ENCODE measurements at places on chromosomes 4 and X. TPM values are rescaled to one million over a fixed set of nuclear protein-coding genes. Genes with fewer than 3 reads are reported as not detected.

DNA sequence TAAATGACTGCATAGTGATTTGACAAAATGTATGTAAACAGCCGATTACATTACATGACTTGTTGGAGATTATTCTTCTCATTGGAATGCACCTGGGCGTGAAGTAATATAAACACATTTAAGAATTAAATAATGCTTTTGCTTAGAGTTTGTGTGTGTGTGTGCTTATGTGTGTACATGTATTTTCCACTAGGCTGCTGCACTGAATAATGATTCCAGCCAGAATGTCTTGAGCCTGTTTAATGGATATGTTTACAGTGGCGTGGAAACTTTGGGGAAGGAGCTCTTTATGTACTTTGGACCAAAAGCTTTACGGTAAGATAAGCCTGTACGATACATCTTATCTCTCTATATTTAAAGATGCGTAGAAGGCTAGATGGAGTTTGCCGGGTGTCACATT lies 12.6 kb downstream of the NEIL3 start:
- no peak overlapping the region for H3K4me3 ChIP-seq
- H3K36me3 ChIP-seq: no peaks in the 10 kb centered on the region
- no peaks in the 10 kb centered on the region for H3K4me1 ChIP-seq
- H3K27me3 ChIP-seq: no peaks in the 10 kb centered on the region

- H3K36me3 ChIP-seq: no peaks in the 10 kb centered on the region
- H3K27me3 ChIP-seq: peaks cover 95% of the 10 kb centered on the region
- H3K4me3 ChIP-seq: no peak overlapping the region
These were observed 68.2 kb upstream of the TMEM33 start for GRCh38 chr4:41866799-41867677.

DNA sequence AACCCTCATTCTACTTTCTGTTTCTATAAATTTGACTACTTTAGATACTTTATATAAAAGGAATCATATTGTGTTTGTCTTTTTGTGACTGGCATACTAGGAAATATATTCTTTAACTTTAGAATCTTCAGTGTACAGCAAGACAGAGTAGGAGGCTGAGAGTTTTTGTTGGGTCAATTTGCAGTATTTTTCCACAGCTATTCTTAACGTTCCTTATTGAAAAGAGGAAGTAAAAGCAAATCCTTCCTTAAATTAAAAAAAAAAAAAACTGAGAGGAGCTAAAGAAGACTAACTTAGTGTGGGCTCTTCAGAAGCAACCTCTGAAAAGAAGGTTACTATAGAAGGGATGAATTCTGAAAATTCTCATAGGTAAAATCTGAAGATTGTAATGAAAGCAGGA lies 1194.6 kb downstream of the ADGRL3 start:
- no peak overlapping the region for H3K4me3 ChIP-seq
- no peaks in the 10 kb centered on the region for H3K36me3 ChIP-seq
- no peaks in the 10 kb centered on the region for H3K27me3 ChIP-seq
- H3K4me1 ChIP-seq: no peaks in the 10 kb centered on the region
- DNase-seq: no peak
- no peak overlapping the region for H3K27ac ChIP-seq

DNA sequence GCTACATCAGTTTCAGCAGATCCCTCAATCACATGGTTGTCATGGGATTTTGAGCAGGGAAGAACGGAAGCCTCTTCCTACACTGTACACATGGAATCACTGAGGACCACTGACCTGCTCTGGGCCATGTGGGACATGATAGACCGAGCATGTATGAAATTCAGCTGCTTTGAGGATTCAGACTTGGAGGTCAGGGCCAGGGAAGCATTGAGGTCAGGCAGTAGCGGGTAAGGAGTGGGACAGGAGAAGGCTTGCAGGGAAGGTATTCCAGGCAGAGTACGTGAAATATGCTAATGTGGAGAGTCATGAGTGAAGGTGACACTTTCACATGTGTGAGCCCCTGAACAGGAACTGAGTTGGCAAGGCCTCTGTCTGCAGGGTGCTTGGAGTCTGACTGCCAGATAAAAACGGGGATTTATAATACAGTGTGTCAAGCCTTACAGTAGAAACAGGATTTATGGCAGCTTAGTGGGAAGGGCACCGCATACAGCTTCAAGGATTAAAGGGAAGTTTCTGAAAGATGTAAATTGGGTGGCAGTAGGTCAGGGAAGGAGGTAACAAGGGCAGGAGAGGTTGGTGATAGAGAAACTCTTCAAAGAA lies 111.7 kb downstream of the STK32B start:
- H3K27ac ChIP-seq: no peak overlapping the region
- no peaks in the 10 kb centered on the region for H3K36me3 ChIP-seq
- no peak for DNase-seq
- H3K4me1 ChIP-seq: no peaks in the 10 kb centered on the region
- no peak overlapping the region for H3K4me3 ChIP-seq

- no peak overlapping the region for H3K4me3 ChIP-seq
- H3K4me1 ChIP-seq: no peaks in the 10 kb centered on the region
These were observed 521.1 kb downstream of the FSTL5 start for GRCh38 chr4:161642708-161643107.

GRCh38 chr4:156053174-156053573 lies 99.5 kb upstream of the CTSO start:
- H3K27me3 ChIP-seq: no peaks in the 10 kb centered on the region
- no peak for DNase-seq
- H3K27ac ChIP-seq: no peak overlapping the region
- no peaks in the 10 kb centered on the region for H3K36me3 ChIP-seq
- no peaks in the 10 kb centered on the region for H3K4me1 ChIP-seq

DNA sequence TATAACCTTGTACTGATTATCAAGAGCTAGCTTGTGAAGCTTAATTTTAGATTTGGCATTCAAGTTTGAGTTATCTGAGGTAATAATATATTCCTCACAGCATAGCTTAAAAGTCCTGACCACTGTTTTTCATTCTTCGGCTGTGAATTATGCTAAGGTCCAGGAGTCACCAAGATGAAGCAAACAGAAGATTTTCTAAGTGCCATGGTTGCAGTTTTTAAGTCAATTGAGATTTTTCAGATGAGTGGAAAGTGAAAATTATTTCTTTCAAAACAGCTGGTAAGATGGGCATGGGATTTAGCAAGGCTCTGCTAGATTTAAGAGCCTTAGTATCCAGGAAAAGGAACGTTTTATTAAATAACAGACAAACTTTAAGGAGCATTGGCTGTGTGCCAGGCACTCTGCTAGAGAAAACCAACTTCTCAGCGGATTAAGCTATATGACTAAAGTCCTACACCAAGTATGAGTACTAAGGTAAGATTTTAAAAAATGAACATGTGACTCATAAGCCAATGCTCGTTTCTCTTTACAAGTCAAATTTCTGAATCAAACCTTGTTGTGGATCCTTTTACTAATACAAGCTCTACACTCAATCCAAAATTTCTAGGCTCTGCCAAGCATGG lies 149.9 kb upstream of the IL15 start:
- H3K27ac ChIP-seq: no peak overlapping the region
- DNase-seq: no peak
- no peaks in the 10 kb centered on the region for H3K4me1 ChIP-seq
- H3K4me3 ChIP-seq: no peak overlapping the region

DNA sequence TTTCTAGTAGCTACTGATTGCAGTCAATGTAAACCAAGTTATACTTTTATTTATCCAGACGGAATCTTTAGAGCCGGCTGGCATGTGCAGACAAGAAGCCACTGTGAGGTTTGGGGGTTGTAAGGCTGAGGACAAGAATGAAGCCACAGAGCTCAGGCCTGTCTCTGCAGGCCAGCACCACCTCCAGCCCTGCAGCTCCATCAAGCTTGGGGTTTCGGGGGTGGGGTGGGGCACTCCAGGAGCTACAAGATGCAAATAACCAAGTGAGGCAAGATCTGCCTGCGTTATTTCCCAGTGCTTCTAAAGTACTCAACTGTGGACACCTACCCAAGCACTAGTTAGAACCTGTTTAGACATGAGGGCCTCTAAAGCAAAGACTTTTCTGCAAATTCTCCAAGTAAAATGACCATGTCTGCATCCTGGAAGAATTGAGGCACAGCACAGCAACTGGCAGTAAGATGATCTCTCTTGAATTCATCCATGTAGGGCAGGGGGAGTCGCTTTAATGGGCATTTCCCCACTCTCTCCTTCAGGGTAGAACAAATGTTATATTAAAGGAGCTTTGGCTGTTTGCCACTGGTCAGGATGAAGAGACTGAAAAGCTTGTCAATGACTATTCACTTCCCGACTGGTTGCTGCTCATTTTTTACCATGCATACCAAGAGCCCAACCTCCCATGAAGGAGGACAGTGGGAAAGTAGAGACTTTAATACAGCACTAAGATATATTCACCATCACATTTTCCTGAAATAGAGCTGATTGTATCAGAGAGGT lies 222.5 kb downstream of the MGST2 start:
- no peak overlapping the region for H3K27ac ChIP-seq
- no peak overlapping the region for H3K4me3 ChIP-seq
- no peaks in the 10 kb centered on the region for H3K27me3 ChIP-seq
- peaks cover 15% of the 10 kb centered on the region for H3K36me3 ChIP-seq

DNA sequence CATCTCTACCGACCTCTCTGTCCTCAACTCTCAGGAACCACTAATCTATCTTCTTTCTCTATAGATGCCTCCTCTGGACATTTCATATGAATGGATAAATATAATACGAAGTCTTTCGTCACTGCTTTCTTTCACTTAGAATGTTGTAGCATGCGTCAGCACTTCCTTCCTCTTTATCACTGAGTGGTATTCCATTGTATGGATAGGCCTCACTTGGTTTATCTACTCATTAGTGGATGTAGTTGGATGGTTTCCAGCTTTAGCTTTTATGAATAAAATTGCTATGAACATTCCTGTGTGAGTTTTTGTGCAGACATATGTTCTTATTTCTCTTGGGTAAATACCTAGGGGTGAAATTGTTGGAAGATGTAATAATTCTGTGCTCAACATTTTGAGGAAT lies 528.2 kb upstream of the FAT1 start:
- H3K27me3 ChIP-seq: no peaks in the 10 kb centered on the region
- H3K27ac ChIP-seq: no peak overlapping the region
- no peaks in the 10 kb centered on the region for H3K4me1 ChIP-seq
- H3K36me3 ChIP-seq: no peaks in the 10 kb centered on the region

DNA sequence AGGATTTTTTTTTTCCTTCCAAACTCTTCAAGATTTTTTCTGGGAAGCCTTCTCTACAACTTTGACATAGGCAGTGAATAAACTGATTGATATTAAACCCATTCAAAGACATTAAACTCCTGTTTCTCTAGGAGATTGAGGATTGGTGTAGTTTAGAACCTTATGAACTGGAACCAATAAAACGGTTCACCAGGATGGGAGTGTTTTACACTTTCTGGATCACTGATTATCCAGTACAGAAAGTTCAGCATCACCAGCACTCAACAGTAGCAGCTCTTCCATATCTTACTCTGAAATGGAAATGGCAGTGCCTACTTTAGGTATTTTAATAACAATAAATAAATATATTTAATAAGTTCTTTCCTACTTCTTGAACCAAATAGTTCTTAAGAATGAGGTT lies 76.7 kb downstream of the BMPR1B start:
- H3K4me1 ChIP-seq: no peaks in the 10 kb centered on the region
- H3K27ac ChIP-seq: no peak overlapping the region

DNA sequence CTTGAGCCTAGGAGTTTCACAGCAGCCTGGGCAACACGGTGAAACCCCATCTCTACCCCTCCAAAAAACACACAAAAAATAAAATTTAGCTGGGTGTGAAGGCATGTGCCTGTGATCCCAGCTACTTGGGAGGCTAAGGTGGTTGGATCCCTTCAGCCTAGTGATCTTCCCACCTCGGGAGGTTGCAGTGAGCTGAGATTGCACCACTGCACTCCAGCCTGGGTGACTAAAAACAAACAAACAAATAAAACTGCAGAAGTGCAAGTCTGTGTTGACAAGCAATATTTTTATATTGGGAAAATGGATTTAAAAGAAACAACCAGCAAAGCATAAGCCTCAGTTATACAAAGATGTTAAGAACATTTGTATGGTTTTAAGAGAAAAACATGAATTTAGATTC lies 46.1 kb downstream of the IGFBP7 start:
- peaks cover 93% of the 10 kb centered on the region for H3K4me1 ChIP-seq
- H3K4me3 ChIP-seq: no peak overlapping the region
- DNase-seq: no peak
- no peaks in the 10 kb centered on the region for H3K27me3 ChIP-seq
- peak overlapping the region; percentile 24 for H3K27ac ChIP-seq

DNA sequence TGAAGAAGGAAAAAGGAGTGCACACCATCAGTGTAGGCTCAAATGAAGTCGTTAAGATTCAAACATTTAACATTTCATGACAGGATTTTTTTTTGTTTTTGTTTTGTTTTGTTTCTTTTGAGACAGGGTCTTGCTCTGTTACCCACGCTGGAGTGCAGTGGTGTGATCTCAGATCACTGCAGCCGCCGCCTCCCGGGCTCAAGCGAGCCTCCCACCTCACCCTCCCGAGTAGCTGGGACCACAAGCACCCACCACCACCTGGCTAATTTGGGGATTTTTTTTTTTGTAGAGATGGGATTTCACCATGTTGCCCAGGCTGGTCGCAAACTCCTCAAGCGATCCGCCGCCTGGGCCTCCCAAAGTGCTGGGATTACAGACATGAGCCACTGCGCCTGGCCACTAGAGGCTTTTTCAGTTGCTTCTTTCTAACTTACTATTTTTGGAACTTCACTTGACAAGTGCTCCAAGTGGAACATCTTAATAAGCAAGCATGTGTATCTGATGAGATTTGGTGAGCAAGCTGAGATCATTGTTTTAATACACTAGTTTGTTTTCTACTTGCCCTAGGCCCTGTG lies 78.9 kb upstream of the CNKSR2 start:
- no peak overlapping the region for H3K27ac ChIP-seq
- H3K27me3 ChIP-seq: no peaks in the 10 kb centered on the region
- no peak overlapping the region for H3K4me3 ChIP-seq
- no peaks in the 10 kb centered on the region for H3K36me3 ChIP-seq

GRCh38 chr4:40946652-40947051 lies 196.9 kb downstream of the NSUN7 start:
- H3K27ac ChIP-seq: no peak overlapping the region
- DNase-seq: no peak
- H3K36me3 ChIP-seq: no peaks in the 10 kb centered on the region
- no peak overlapping the region for H3K4me3 ChIP-seq
- H3K27me3 ChIP-seq: no peaks in the 10 kb centered on the region
- H3K4me1 ChIP-seq: peaks cover 62% of the 10 kb centered on the region

GRCh38 chrX:119272882-119273419 lies 36.9 kb downstream of the PGRMC1 start:
- peak overlapping the region; percentile 30 for H3K4me3 ChIP-seq
- no peak for DNase-seq
- peaks cover 22% of the 10 kb centered on the region for H3K27me3 ChIP-seq
- H3K27ac ChIP-seq: no peak overlapping the region
- H3K36me3 ChIP-seq: no peaks in the 10 kb centered on the region

DNA sequence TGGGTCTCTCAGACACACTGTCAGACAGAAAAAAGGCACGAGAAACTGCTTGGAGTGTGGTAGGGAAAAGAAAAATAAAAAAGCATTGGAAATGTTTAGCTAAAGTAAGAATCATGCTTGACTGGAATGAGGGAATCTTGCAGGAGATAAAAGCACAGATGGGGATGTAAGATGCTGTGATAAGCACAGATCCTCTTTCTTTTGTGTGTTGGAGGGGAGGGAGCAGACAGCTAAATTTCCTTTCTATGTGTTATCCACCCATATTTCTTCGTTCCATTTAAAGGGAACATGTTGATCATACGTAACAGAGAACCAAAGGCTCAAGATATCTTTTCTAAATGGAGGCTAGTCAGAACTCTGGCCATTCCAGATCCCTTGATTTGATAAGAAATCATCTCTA lies 614.0 kb upstream of the LCORL start:
- DNase-seq: no peak
- H3K27me3 ChIP-seq: no peaks in the 10 kb centered on the region
- no peak overlapping the region for H3K27ac ChIP-seq

The ZNF157 gene
- total RNA-seq: 0.23 TPM

The TBC1D9 gene
- total RNA-seq: 9.9 TPM

The ESX1 gene
- total RNA-seq: not detected

The EREG gene
- total RNA-seq: 0.23 TPM

The GABRQ gene
- total RNA-seq: not detected

The JCHAIN gene
- 4.6 TPM for total RNA-seq

The PITX2 gene
- not detected for total RNA-seq

The ODAM gene
- not detected for total RNA-seq

All from heart right ventricle (tissue), 16 donors.